NCI-H774 (cell line): ENCODE measurements at places on chromosomes 6 and 20.

DNA sequence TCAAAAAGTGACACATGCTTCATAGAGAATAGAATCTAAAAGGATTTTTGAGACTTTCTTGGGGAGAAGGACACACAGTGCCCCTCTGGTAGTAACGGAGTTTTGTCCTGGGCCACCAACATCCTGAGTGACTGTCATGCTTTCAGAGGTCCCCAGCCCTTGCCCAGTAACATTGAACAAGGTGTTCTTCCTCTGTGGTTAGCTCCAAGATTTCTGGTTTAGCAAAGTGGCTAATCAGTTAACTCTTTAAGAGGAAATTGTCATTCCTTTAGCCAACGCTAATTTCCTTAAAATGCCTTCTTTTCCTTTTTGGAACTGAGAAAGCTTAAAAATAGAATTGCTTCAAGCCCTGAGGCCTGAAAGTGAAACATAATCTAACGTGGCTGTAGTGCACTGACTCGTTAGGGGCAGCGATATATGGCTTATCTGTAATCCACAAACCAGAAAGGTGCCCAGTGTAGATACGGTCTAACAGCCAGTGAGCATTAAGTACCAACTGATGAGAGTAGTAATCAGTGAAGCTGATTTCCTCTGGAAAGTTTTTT lies 7.8 kb downstream of the E2F3 start:
- no peak for DNase-seq

GRCh38 chr6:67642582-67642981 lies 992.5 kb upstream of the ADGRB3 start:
- no peak for DNase-seq

GRCh38 chr6:104579310-104579863 lies 280.3 kb downstream of the HACE1 start:
- no peak for DNase-seq

GRCh38 chr6:19824058-19824807 lies 12.9 kb upstream of the ID4 start:
- no peak for DNase-seq
